NCI-H524 treated with DMSO at 0.1 percent for 48 hours (cell line): ENCODE measurements at places on chromosomes 2 and 18.

GRCh38 chr2:127437781-127438726 lies 19.8 kb downstream of the PROC start:
- no peak for DNase-seq

DNA sequence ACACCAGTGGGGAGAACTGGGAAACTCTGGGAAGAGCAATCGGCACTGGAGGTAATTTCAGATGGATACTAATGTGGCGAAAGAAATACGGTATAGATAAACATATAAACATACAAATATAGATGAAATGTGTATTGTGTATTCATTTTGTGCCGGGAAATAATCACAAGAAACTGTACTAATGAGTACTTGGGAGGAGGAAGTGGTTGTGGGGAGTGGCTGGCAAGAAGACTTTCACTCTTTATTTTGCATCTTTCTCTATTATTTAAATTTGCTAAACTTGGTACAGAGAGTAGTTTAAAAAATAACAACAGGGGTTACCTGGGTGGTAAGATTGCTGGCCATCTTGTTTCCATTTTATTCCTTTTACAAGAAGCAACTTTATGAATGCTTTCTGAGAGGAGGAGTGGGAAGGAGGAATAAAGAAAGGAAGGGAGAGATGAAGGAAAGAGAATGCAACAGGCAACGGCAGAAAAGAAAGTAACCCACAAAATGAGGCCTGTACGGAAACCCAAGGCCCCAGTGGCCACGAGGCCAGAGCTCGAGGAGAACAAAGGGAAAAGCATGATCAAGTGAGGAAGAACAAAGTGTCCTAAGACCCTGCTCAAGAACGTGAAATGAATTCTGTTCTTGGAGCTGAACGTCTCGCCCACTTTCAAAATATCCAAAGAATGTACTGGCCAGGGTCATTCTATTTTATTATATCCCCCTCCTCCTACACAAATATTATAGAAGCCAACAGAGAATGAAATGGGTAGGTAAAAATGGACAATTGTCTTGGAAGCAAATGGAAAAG lies 45.2 kb downstream of the FAM178B start:
- DNase-seq: no peak

DNA sequence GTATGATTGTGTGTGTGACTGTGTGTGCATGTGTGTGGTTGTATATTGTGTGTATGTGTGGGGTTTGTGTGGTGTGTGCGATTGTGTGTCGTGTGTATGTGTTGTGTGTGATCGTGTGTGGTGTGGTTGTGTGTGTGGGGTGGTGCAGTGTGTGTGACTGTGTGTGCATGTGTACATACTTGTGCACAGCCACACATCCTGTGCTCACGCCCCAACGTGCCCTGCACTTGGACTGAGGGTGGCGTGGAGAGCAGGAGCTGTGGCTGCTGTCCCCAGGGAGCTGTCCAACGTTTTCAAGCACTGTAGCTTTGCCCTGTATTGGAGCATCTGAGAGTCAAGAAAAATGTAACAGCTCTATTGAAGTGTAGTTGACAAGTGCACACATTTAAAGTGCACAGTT lies 243.2 kb upstream of the HDAC4 start:
- no peak for DNase-seq

GRCh38 chr18:79451237-79452125 lies 55.8 kb downstream of the NFATC1 start:
- DNase-seq: no peak

DNA sequence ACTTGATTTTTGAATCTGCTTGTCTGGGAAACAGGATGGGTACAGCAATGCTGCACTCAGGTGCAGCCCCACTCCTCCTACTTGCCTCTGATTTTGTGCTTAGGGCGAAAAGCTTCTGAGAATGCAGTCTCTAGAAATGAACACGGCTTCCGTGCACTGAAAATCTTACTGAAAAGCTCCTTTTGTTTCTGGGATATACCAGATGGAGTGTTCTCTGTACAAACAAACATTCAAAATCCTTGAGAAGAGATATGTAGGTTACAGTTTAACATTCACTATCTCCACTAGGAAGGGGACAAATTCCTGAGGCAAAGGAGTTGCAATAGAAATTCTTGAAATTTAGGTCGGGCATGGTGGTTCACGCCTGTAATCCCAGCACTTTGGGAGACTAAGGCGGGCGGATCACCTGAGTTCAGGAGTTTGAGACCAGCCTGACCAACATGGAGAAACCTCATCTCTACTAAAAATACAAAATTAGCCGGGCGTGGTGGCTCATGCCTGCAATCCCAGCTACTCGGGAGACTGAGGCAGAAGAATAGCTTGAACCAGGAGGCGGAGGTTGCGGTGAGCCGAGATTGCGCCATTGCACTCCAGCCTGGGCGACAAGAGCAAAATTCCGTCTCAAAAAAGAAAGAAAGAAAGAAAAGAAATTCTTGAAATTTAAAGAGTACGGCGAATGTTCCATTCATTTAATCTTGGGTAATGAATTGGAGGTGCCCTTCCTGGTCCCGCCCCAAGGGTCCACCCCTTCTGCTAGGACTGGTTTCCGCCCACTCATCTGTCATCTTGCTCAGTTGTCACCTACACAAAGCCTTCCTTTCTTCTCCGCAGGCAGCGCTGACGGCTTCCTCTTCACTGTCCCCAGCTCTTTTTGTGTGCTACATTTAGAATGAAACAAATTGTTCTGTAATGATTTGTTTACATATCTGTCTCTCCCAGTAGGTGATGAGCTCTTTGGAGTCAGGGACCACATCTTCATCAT lies 92.4 kb downstream of the SOCS6 start:
- DNase-seq: no peak

DNA sequence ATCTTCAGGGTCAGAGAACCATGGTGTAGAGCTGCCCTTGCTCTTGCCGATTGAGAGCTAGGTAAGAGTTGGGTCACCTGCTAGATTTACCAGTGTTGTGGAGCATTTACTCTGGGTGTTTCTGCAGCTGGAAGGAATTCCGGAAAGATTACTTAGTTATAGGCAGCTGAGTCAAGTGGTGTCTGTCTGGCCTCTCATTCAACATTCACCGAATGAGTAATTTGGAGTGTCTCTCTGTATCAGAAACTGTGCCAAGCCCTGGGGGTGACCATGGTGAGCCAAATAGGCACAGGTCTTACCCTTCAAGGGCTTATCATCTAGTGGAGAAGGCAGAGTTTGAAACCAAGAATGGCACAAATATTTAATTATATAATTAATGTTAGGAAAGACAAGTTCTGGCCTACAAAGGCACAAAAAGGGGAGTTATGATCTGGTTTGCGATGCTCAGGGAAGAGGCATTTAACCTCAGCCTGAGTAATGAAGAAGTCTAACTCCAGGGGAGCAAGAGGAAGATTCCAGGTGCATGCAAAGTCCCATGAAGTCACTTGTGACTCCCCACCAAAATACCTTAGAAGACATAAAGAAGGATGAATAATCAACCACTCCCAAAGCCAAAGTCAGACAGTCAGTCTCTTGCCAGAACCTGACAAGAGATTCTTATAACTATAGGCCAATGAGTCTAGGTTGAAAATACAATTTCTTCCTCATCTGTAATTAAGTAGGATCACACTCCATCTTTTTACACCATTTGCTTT lies 12.5 kb downstream of the SETBP1 start:
- no peak for DNase-seq

- no peak for DNase-seq
Observed at GRCh38 chr2:150513647-150514046, 26.2 kb upstream of the RND3 start.

DNA sequence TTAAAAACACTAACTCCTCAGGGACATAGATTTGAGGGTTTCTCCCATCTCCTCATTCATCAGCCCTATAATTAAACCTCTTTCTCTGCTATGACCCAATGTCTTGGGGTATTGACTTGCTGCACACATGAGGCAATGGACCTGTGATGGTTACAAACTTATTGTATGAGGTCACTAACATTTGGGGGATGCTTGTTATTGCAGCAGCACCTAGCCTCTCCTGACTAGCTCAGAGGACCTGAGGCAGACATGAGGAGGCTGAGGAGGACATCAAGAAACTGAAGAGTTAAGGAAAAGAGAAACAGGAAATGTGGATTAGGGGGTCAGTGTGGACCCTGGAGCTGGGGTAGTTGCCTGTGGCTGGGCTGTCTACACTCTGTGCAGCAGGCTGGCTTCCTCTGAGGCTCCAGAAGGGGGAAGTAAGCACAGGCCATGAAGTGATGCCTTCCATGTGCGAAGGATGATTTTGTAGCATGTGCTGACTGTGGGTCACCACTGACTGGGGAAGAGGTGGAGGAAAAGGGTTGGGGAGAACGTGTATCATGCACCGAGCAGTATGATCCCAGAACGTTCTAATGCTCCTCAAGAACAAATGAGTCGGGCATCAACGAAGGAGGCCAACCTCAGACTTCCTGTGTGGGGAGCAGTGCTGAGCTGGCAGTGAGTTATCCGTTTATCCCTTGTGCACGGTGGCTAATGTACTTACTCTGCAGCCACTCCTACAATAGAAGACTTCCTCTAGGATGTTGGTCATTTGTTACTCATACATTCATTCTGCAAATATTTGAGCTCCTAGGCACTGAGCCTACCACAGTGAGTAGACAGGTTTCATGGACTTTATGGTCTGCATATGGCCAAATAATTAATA lies 42.1 kb upstream of the RFX8 start:
- no peak for DNase-seq

DNA sequence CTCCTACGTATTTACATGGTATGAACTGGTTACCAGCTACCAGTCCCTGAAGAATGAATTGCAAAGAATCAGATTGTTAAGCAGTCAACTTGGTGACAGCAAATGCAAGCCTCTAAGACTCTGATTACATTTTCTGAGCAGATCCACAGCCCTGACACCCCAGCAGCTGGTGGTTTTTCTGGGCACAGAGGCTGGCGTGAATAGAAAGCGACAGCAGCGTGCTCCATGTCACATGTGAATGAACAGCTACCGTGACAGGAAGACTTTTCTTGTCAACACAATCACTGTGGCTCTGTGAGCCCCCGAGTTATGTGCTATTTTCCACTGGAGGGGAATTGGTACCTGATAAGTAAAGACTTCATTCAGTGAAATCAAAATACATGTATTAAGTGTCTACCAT lies 93.2 kb upstream of the CBLN2 start:
- DNase-seq: no peak

- no peak for DNase-seq
Observed at GRCh38 chr2:82939211-82939610, 1519.9 kb downstream of the SUCLG1 start.

DNA sequence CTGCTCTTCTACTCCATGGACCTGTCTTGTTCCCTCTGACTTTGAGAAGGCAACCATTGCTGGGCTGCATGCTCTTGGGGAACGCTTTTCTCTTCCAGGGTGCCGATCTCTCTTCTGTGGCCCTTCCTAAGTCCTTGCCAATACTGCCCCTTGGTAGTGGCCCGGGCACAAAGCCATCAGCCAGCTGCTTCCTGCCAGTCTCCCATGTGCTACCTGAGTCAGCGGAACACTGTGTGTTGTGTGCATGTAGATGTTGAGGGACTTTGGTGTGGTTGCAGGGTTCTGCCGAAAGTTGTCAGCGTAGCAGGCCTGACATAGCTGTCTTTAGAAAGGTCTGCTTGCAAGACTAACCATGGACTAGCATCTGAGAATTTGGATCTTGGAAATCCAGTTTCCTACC lies 35.4 kb downstream of the MGAT5 start:
- no peak for DNase-seq

- DNase-seq: no peak
Observed at GRCh38 chr2:172147944-172148650, 45.4 kb upstream of the DLX2 start.

DNA sequence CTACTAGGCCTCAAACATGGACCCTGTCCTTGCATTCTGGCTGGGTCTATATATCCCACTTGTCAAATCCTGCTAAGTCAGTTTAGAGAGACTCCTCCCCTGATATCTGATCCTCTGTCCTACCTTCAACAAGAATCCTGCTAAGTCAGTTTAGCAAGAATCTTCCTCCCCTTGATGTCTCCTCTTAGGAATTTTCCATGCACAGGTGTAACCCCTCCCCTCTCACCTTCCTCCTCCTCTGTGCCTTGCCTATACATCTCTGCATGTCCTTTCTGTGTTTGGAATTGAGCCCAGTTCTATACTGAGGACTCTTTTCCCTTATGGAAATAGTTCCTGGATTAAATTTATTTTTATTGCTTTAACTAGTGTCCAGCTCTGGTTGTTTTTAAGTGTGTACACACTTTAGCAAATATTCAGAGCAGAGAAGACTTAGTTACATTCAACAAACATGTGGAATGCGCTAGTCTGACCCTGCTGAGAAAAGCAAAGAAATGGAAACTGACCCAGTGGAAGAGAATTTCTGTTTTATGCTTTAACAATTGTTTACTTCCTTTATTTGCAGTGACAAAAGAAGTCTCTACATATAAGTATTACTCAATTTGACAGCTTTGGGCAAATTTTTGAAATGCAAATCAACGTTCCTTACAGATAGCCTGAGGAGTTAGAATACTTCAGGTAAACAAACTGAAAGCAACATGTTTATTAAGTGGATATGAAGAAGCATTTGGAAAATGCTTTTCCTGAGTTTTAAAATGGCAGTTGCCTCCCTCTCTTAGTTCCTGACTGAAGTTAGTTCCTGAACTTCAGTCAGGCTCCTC lies 80.6 kb downstream of the RIT2 start:
- no peak for DNase-seq

DNA sequence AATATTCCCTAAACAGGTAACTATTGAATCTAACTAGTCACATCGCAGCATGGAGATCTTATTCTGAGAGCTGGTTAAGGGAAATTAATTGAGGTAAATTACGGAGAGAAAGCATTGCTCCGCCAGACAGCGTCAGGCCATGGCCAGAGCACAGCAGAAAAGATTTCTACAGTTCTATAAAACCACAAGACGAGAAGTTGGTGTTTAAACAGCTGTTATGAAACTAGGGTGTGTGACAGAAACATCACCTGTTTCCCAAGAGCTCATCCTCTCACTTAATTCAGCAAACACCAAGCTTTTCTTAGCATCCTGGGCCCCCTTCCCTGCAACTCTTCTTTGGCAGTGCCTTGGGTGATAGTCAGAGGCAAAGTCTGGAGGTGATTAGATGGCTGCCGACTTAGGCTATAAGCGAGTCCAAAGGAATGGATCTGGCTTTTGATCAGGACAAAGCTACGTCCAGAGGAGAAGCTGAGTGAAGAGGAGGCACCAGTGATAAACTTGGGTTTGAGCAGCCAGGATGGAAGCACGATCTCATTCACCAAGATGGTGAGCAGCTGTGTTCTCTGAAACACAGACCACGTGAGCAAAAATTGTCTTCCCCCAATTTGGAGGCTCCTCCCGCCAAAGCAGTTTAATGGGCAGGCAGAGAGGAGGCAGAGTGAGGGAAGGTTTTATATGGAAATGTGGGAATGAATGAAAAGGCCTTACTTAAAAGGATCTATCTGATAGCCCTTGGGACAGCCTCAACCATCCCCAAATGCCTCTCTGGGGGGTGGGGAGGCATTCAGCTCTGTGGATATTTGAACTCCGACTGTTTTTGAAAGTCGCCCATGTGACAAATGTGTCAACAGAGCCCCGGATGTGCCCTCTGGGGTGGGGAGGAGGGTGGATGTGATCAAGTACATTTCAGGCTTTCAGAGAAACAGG lies 57.8 kb downstream of the PKDCC start:
- no peak for DNase-seq

- DNase-seq: no peak
Observed at GRCh38 chr18:33135951-33136660, 304.4 kb downstream of the CCDC178 start.

GRCh38 chr18:7562491-7562890 lies 4.6 kb upstream of the PTPRM start:
- DNase-seq: no peak
